Stomach (tissue), 19 donors: ENCODE measurements at places on chromosomes 16 and 17. TPM values are rescaled to one million over a fixed set of nuclear protein-coding genes. Genes with fewer than 3 reads are reported as not detected.

The ATP2A1 gene
- 0.85 TPM for polyA plus RNA-seq

DNA sequence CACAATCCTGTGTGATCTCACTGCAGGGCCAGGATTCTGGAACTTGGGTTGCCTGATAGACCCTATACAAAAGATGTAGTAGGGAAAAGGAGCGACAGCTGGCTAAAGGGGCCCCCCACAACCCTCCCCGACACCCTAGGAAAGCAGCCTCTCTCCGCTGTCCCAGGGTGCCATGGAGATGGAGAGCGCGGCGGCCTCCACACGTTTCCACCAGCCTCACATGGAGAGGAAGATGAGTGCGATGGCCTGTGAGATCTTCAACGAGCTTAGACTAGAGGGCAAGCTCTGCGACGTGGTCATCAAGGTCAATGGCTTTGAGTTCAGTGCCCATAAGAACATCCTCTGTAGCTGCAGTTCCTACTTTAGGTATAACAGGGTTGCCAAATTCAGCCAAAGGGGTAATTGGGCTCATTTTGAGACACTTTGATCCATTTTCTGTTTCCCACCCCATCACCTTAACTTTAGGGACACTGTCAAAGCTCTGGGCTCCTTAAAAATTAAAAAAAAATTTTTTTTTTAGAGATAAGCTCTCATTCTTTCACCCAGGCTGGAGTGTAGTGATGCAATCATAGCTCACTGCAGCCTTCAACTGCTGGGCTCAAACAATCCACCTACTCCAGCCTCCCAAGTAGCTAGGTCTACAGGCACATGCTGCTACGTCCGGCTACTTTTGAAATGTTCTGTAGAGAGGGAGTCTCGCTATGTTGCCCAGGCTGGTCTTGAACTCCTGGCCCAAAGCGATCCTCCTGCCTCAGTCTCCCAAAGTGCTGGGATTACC lies at the start of gene KLHL10:
KLHL10 (plus strand) TSS at position 65 of the 778 bp plus-strand sequence; CDS start at position 173, 108 bp downstream.
- DNase-seq, result no peak

DNA sequence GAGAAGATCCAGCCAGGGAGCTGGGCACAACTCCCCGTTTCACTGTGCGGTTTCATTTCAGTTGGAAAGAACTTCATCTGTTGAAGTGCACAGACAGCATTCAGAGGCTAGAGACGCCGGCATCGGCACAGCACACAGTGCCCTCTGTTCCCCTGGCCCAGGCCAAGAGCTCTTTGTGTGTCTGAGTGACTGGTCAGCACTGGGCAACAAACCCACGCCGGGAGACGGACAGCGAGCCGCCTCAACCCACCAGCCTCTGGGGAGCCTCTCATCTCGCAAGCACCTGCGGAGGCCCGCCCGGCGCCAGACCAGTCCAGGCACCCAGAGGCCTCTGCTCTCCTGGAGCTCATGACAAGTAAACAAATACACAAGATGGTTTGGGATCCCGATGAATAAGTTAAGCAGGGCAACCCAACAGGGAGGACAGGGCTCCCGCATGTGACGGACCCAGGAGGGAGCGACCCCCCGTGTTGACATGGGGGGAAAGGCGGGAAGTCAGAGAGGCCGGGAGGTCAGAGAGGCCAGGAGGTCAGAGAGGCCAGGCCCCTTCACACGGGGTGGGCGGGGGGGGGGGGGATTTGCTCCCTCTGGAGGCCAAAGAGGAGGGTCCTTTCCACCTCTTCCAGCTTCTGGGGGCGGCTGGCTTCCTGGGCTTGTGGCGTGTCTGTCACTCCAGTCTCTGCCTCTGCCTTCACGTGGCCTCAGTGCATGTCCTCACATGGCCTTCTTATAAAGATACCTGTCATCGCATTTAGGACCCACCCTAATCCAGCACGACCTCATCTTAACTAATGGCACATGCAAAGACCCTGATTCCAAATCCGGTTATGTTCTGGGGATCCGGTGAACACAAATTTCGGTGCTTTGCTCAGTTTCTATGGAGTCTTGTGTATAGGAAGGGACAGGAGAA lies 25.8 kb upstream of the KLHDC4 start:
- peak; percentile 29 for DNase-seq

- no peak for DNase-seq
Measured at GRCh38 chr17:75367312-75367711, 38.2 kb downstream of the GRB2 start.

DNA sequence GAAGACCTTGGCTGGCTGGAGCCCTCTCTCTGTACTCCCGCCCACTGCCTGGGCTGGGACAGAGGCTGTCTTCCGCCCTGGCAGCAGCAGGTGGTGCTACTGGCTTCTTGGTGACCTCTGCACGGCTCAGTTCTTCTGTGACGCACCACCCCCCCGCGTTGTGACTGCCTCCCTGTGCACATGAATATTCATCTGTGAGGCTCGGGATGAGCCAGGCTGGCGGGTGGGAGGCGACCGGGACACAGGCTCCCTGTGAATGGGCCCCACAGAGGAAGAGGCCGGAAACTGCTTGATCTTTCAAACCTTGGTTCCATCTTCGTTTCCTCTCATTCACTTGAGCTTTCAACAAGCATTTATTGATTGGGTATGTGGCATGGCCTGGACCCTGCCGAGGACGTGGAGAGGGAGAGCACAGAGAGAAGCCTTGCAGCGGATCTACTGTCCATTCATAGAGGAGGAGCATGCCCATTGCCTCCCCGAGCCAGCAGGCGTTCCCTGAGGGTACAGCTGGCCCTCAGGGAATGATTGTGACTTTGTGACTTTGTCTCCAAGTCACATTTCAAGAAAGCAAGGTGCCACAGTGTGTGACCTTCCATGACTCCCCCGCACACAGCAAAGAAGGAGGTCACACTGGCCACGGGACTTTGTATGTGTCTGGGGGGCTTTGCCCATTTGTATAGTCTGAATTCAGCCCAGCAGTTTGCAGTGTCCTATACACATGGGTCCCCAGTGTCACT lies 45.0 kb downstream of the B9D1 start:
- DNase-seq, result peak; percentile 90

The C16orf96 gene
- not detected for polyA plus RNA-seq
